Stimulated activated CD8-positive, alpha-beta memory T cell treated with anti-CD3 and anti-CD28 coated beads, Interleukin-7, amount 100 ng/mL, for 48 hours (primary cell): ENCODE measurements at places on chromosomes 7 and 10.

DNA sequence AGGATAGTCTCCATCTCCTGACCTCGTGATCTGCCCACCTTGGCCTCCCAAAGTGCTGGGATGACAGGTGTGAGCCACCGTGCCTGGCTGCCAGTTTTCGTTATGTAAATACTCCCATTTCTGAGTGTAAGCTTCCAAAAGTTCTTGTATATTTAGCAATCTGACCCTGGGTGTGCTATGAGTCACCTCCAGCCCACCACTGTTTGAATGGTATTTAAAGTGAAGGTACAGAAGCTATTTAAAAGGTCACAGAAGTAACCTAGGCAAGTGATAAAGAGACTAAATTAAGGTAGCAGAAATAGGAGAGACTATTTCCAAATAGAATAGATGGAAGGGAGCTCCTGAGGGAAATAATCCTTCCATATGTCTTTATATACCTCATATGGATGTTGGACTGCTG is 3.9 kb upstream of the ANKRD7 start:
- DNase-seq = no peak

- DNase-seq = no peak
Observed at GRCh38 chr7:107332488-107333269, 137.2 kb upstream of the GPR22 start.

GRCh38 chr10:100829097-100829870 is 83.5 kb upstream of the SLF2 start:
- DNase-seq = no peak

DNA sequence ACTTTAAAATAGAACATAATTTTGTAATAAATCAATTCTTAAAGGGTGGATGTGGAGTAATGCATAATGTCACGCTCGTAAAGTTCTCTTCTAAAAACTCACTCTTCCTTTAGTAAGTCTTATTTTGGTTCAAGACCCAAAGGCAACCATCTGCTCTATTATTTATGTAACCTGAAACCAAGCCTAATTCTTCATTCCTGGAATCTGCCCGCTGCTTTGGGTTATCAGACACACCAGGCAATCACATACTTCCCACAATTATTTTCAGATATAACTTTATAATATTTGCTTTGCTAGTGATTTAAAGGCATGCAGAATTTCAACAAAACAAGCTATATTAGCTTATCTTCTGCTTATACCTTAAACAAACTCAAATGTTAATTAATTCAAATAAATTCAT is 39.0 kb downstream of the RAB11FIP2 start:
- DNase-seq = no peak

DNA sequence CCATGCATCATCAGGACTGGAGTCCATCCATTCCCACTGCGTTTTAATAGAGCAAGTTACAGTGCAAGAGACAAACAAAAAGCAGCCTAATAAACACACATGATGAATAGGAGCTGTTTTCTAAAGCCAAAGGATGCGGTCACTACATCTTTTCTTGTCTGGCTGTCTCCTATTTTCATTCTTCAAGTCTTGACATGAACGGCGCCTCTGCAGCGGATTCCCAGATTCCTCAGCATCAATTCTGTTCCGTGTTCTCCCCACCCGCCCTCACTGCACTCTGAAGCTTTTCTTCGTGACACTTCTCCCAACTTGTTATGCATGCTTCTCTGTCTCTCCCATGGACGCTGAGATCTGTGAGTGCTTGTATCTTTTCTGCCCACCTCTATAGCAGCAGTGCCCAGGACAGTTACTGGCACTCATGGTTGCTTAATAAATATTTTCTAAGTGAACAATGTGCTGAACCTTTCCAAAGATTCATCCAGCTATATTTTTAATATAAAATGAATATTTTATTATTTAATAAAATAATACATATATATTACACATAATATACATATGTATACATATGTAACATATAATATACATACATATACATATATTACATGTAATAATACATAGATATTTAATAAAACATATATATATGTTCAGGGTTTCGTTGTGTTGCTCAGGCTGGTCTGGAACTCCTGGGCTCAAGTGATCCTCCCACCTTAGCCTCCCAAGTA is 242.9 kb downstream of the ABCA13 start:
- DNase-seq = no peak
